ENCODE measurements at places on chromosomes 3 and 15. TPM values are rescaled to one million over a fixed set of nuclear protein-coding genes. Genes with fewer than 3 reads are reported as not detected.

Gene SCN11A
- 0.27 TPM for total RNA-seq

DNA sequence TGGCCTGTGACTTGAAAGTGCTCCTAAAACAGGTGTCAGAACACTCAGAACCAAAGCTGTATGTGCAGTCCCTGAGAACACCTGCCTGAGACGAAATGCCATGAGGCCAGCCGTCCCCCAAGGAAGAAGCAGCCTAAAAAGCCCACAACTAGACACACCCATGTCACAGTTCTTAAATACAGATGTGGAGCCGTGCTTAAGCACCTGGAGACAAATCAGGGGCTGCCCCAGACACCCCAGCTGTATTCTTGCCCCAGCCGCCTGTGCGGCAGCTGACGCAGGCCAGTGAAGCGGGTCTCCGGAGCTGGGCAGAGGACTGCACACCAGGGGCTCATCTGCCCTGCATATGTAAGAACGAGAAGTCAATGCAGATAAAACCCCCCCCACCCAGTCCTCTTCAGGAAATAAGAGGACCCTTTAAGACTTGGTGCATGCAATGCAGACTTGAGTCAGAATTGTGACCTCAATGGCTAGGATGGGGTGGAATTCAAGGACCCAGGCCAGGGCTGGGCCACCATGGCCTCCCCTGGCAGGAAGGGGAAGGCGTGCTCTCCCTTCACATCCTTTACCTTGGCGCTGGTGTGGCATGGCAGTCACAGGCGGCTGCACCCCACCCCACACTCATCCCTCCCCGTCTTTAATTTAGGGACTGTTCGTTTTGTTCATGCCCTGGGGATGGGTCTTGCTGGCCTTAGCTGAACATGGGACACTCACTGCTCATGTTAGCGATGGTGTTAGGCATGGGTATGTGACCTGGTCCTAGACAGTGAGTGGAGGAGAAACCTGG lies 27.7 kb upstream of the PLXNA1 start:
- ATAC-seq, result no peak
- no peaks in the 10 kb centered on the region for H3K27me3 ChIP-seq
- H3K4me1 ChIP-seq, result no peaks in the 10 kb centered on the region
- no peaks in the 10 kb centered on the region for H3K36me3 ChIP-seq

- H3K4me1 ChIP-seq, result peaks cover 12% of the 10 kb centered on the region
- no peaks in the 10 kb centered on the region for H3K36me3 ChIP-seq
- peak overlapping the region; percentile 73 for H3K4me3 ChIP-seq
- peak overlapping the region; percentile 41 for H3K27ac ChIP-seq
- no peaks in the 10 kb centered on the region for H3K27me3 ChIP-seq
Measured at GRCh38 chr3:15064299-15064834, 748 bp downstream of the MRPS25 start.

Gene GP5
- total RNA-seq, result not detected

- peak overlapping the region; percentile 92 for H3K27ac ChIP-seq
- ATAC-seq, result peak; percentile 32
- no peak overlapping the region for H3K4me3 ChIP-seq
- H3K36me3 ChIP-seq, result no peaks in the 10 kb centered on the region
- no peaks in the 10 kb centered on the region for H3K27me3 ChIP-seq
- H3K4me1 ChIP-seq, result peaks cover 26% of the 10 kb centered on the region
Measured at GRCh38 chr3:123397050-123397590, 51.8 kb downstream of the ADCY5 start.

Gene BCL2A1
- 0.62 TPM for total RNA-seq

DNA sequence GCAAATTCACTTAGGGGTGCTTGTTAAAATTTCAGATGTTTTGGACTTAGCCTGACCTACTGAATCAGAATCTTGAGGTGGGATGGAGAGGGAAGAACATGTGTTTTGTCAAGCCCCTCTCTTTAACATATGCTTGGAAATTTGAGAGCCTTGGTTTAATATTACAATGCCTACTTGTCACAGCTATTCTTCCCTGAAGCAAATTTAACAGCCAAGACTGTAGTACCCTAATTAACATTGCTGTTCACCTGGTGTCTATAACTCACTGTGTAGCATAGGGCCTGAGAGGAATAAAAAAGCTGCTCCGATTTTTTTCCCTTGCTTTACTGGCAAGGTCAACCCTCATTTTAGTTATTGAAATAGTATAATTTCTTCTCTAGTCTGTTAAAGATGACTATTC lies 880.1 kb downstream of the CADM2 start:
- H3K4me1 ChIP-seq, result no peaks in the 10 kb centered on the region
- H3K36me3 ChIP-seq, result no peaks in the 10 kb centered on the region
- no peaks in the 10 kb centered on the region for H3K27me3 ChIP-seq
- no peak overlapping the region for H3K27ac ChIP-seq

DNA sequence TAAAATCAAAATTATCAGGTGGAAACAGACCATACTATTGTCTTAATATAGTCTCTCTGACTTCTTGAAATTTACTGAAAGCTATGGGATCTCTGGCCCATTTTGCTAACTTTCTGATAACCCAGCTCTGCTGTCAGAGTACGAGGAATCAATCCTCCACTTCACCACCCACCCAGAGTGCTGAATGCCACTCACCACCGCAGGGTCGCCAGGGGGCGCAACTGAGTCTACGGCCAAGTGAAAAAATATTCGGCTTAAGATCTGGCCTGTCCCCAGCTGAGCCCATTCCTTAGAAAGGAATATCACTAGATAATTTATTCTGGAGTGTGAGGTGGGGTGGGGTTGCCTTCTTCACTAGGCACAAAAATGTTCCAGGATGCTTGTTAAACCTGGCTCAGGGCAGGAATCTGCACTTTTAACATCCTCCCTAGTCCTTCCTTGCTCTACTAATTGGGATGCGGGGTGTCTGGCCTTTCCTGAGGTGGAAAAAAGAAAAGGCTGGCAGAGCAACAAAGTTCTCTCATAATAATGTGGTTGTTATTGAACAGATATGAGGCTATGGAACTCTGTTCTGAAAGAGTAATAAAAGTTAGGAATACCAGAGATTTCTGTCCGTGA lies 520.6 kb downstream of the MFSD1 start:
- no peak for ATAC-seq
- H3K4me3 ChIP-seq, result no peak overlapping the region
- no peak overlapping the region for H3K27ac ChIP-seq
- H3K36me3 ChIP-seq, result no peaks in the 10 kb centered on the region
- H3K27me3 ChIP-seq, result no peaks in the 10 kb centered on the region
- H3K4me1 ChIP-seq, result no peaks in the 10 kb centered on the region

Gene NOX5
- 0.54 TPM for total RNA-seq

DNA sequence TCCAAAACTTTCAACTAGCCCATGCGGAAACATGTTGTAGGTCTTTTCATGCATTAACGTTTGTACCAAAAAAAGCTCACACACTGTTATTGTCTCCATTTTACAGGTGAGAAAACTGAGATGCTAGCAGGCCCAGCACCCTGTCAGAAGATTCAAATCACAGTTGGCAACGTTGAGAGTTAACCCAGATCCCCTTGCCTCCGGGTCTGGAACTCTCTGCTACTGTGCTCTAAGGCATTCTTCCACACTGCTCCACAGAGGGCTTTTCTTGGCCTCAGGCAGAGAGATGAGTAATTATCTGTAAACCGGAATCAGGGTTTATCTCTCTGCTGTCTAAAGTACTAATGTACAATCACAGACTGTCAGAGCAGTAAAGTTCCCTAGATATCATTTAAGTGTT lies 186.0 kb upstream of the LPP start:
- H3K27me3 ChIP-seq, result no peaks in the 10 kb centered on the region
- no peak overlapping the region for H3K27ac ChIP-seq
- H3K36me3 ChIP-seq, result no peaks in the 10 kb centered on the region
- no peak overlapping the region for H3K4me3 ChIP-seq

DNA sequence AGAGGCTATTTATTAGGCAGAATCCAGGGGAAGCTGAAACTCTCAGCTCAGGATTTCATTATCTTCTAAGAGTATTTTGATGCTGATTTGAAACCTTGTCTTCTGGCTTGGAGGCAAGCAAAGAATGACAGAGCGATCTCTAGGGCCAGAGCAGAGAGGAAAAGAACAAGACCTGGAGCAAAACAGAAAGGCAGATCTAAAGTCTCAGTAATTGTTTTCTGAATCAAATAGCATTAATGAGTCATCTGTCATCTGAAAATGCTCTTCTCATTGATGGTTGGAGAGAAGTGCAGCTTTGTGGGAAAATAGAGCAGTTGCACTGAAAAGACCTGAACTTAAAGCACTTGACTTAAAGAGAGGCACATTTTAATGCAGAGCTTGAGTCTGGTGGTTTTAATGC lies 385.9 kb downstream of the RAP2B start:
- ATAC-seq, result no peak
- H3K27ac ChIP-seq, result no peak overlapping the region
- H3K4me1 ChIP-seq, result no peaks in the 10 kb centered on the region

Gene TPRG1
- 1.3 TPM for total RNA-seq

Gene MYRIP
- 6.3 TPM for total RNA-seq

Gene KCNMB2
- total RNA-seq, result not detected

Gene HYAL1
- 12.3 TPM for total RNA-seq

DNA sequence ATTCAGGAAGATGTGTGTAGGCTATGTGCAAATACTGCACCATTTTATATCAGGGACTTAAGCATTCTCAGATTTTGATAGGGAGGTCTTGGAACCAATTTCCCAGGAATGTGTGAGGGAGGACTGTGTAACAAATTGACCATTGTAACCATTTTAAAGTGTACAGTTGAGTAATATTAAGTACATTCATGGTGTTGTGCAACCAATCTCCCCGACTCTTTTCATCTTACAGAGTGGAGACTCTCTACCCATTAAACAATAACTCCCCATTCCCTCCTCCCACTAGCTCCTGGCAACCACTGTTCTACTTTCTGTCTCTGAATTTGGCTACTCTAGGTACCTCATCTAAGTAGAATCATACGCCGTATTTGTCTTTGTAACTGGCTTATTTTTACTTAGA lies 5.1 kb downstream of the RCN2 start:
- H3K27ac ChIP-seq, result no peak overlapping the region
- ATAC-seq, result no peak
- no peaks in the 10 kb centered on the region for H3K27me3 ChIP-seq
- H3K4me3 ChIP-seq, result no peak overlapping the region
- no peaks in the 10 kb centered on the region for H3K4me1 ChIP-seq

- H3K27me3 ChIP-seq, result no peaks in the 10 kb centered on the region
- H3K36me3 ChIP-seq, result no peaks in the 10 kb centered on the region
- no peaks in the 10 kb centered on the region for H3K4me1 ChIP-seq
- ATAC-seq, result no peak
Measured at GRCh38 chr15:39269352-39269751, 311.5 kb upstream of the THBS1 start.

DNA sequence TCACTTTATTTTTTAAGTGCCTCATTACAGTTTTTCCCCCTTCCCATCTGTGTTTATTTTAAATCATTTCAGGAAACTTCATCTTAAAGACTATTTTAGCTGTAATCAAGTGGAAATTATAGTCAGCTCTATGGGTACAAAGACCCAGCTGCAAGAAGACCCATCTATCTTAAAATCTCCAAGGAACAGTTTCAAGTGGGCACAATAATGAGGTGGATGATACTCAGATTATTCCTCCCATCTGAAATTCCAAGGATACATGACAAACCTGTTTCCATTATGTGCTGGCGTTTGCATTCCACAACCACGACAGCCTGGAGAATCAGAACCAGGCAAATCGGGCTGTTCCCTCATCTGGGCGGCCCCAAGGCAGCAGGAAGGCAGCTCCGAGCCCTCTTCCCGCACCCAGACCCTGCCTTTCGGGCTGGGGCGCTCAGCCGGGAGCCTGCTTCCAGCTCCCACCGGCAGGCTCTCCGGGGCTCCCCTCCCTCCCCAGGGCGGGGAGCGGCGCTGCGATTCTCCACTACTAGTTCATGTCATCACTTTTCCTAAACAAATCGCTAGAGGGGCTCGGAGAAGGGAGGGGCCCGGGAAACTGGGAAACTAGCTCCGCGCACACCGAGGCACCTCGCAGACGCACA lies at the start of gene MGLL:
Gene MGLL (minus strand): TSS at position 475 of the 641 bp plus-strand sequence. CDS start 197 bp downstream, at position 278.
- H3K27ac ChIP-seq, result peak within 1 kb of the TSS; percentile 89
- H3K4me1 ChIP-seq, result peaks cover 12% of the 10 kb centered on the region
- H3K36me3 ChIP-seq, result peaks cover 5% of the 10 kb centered on the region
- peak within 1 kb of the TSS; percentile 92 for H3K4me3 ChIP-seq
- H3K27me3 ChIP-seq, result no peaks in the 10 kb centered on the region
- peak; percentile 29 for ATAC-seq

DNA sequence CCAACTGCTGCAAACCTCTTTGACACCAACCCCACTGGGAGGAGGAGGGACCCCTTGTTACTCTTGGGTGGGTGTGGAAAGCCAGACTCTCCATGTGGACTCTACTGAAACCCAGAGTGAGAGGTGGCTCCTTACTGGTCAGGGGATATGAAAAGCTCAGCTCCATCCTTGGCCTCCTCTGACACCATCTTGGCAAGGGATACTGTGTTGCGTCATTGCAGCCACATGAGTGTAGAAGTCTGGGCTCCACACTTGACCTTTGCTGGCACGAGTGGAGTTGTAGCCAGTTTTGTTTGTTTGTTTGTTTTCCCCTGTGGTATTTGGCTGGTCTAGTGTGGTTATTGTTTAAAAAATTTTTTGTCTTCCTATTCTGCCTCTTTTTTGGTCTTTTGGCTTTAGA lies 289.1 kb downstream of the GAP43 start:
- H3K4me3 ChIP-seq, result no peak overlapping the region
- H3K27me3 ChIP-seq, result no peaks in the 10 kb centered on the region
- no peaks in the 10 kb centered on the region for H3K36me3 ChIP-seq
- H3K27ac ChIP-seq, result no peak overlapping the region

- no peak for ATAC-seq
- no peak overlapping the region for H3K4me3 ChIP-seq
- no peak overlapping the region for H3K27ac ChIP-seq
- H3K4me1 ChIP-seq, result no peaks in the 10 kb centered on the region
Measured at GRCh38 chr15:26804063-26804804, 31.4 kb upstream of the GABRB3 start.

DNA sequence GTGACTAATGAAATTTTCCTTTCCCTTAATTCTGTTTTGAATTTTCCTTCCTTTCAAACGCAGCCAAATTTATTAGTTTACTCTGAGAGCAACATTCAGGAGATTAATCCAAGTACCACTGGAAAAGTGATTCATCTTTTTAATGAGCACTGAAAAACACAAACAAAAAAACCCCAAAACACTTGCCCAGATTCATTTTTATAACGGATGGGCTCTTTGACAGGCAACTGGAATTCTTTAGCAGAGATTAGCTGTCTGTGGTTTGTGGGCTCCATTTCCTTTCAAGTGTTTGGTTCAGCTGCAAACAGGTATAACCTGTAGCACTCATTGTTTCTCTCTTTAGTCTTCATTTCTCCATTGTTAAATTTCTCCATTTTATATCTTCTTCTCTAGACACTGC lies 3.1 kb upstream of the POLR2M start:
- ATAC-seq, result no peak
- H3K36me3 ChIP-seq, result no peaks in the 10 kb centered on the region
- H3K4me1 ChIP-seq, result peaks cover 3% of the 10 kb centered on the region
- H3K27ac ChIP-seq, result no peak overlapping the region

Gene PPCDC
- 12.2 TPM for total RNA-seq

- no peak overlapping the region for H3K4me3 ChIP-seq
- ATAC-seq, result no peak
- H3K27ac ChIP-seq, result no peak overlapping the region
- H3K36me3 ChIP-seq, result no peaks in the 10 kb centered on the region
Measured at GRCh38 chr3:105246536-105246935, 120.2 kb upstream of the ALCAM start.

DNA sequence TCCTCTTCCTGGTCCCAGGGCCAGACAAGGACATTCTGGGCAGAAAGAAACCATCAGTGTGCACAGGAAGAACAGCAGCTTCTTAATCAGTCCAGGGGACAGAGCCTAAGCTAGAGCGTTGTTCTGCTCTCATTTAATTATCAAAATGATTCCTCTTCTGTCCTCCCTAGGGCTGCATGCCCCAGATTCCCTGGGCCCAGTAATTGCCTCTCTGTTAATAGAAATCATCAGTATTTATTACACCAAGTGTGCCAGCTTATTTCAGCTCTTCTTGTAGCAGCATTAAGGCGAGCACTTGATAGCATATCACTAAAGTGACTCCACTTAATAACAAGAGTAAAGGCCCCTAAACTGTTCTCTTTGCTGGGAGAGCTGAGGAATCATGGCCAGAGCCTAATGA lies 72.1 kb downstream of the WDR76 start:
- no peak for ATAC-seq
- peaks cover 8% of the 10 kb centered on the region for H3K4me1 ChIP-seq
- no peaks in the 10 kb centered on the region for H3K27me3 ChIP-seq

Measured in gastroesophageal sphincter (tissue), 4 donors.